Femur (tissue), 1 donor: ENCODE measurements at places on chromosomes 3 and 15.

GRCh38 chr3:39112113-39112512 is 4.6 kb downstream of the TTC21A start:
- DNase-seq, result no peak

GRCh38 chr3:10927551-10927950 is 65.0 kb upstream of the SLC6A1 start:
- DNase-seq, result peak; percentile 17

GRCh38 chr3:101195951-101196713 is 124.2 kb downstream of the IMPG2 start:
- DNase-seq, result no peak

DNA sequence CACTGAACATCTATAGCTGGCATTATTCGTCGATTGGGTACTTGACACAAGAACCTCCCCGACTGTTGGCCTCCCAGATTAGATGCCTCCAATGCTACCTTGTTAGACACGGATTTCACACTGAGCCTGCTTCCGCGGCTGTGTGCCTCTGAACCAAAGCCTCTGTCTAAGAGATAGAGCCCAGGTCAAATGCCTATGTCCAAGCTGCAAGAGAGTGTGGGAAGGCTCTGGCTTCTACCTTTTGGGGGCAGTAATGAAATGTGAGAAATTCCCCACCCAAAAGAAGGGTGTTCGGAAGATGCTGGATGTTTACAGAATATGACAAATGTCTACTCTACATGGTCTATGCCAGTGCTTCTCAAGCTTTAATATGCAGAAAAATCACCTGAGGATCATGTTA is 2.0 kb upstream of the RPUSD2 start:
- DNase-seq, result no peak

DNA sequence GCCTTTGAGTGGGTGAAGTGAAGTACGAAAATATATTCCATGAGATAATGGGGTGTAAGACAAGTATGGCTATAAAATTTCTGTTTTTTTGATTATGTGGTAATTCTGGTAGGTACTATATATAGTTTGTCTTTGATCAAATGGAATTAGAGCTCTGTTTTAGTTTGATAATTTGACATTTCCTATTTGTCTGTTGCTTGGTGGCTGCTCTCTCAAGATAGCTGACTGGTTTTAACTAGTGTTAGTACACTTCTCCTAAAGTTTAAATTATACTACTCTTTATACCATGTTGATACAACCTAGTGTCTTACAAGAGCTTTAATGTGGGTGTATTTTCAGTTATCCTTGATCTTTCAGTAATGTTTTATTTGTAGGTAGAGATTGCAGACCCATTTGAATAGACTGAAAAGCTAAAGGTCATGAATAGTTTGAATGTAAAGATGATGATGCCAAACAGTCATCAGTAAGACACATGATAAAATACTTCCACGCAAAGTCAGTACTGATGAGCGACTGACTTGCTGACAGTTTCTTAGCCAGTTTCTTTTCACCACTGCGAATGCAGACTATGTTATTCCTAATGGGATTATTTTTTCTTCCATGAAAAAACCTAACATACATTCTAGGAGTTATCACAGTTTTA is 15.2 kb downstream of the SACM1L start:
- no peak for DNase-seq

DNA sequence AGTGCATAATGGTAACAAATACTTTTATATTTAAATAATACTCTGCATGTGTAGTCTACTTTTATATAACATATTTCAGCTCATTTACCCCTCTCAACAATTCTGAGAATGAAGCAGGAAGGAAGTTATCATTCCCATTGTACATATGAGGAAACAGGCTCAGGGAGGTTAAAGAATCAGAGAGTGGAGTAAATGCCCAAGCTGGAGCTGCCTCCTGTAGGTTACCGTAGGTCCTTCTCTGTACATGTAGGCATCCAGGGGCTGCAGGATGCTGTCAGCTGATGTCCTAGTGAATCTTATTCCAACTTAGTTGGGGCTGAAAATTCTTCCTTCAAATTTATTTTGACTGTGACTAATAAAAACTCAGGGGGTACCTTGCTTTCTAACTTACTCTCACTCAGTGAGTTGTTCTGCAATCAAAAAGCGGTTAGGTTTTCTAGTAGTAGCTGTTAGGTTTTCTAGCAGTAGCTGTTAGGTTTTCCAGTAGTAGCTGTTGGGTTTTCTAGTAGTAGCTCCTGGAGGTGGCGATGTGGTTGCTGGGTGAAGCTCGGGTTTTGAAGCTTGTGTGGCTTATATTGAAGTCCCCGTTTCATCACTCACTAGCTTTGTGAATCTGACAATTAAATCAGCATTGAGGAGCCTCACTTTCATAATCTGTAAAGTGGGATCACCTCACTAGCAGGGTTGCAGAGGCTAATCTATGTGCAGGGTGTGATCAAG is 357.0 kb downstream of the NR2F2 start:
- no peak for DNase-seq

DNA sequence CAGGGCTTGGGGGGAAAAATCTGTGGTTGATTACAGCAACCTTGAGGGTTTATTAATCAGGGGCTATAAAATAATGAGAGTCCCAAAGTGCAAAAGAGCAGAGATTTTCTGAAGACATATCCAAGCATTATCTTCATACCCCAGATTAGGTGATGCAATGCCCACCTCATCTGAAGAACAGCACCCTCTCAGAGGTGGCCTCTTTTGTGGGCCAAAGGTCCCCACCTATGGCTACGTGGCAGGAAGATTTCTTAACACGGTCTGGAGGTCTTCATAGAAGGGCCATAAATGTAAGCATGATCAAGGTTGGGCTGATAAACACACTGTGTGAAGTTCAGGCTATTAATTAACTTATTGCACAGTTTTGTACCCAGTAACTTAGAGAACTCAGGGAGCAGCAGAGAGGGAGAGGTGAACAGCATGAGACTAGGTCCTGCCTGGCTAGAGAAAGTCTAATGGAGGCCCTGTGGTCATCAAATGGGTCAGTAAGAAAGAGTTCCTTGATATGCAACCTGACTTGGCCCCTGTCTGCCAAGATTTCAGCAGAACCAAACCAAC is 29.6 kb upstream of the RBP2 start:
- DNase-seq, result no peak

DNA sequence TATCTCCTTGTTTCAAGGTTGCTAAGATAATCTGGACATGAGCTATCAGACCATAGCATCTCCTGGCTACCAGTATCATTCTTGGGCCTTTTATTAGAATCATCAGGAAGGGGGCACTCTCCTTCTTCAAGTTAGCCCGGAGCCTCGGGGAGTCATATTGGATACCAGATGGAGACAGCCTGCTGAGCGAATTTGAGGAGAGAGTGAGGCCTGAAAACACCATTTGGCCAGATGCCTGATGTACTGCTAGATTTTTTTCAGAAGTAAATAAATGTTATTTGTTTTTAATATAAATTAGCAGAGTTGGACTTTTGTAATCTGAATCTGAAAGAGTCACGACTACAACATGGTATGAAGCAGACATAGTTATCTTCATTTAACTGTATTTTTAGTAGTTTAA is 848.6 kb downstream of the IGSF11 start:
- no peak for DNase-seq

- DNase-seq, result no peak
Measured at GRCh38 chr15:44646460-44646859, 17.0 kb downstream of the SPG11 start.

DNA sequence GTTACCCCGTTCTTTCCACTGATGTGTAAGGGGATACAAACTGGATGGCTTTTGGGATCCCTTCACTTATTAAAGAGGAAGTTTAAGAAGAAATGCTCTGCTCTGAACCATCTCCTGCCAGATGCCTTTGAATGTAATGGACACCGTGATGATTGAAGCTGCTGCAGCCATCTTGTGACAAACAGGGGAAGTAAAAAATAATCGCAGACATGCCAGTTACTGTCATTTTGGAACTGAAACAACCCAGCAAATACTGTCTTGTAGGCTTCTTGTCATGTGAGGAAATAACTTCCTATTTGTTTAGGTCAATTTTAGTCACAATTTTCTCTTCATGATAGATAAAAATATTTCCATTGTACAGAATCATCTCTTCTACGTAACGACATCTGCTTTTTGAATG is 224.0 kb downstream of the CHL1 start:
- no peak for DNase-seq

- no peak for DNase-seq
Measured at GRCh38 chr15:43187544-43188155, 2.4 kb downstream of the CCNDBP1 start.

DNA sequence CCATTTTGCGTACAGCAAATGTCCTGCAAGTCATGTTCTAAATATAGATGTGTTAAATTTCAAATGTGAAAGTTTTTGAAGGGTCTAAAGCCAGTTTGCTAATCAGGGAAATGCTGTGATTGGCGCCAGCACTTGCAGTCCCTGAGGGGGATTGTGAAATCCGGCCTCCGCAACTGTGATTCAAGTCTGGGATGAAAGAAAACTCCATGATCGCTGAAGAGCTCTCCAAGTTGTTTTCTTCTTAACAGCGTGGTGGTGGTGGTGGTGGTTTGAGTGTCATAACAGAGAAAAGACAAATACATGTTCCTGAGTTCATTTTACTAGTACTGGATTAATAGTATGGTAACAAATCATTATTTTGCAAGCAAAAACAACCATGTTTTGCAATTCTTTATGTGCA is 51.8 kb downstream of the MITF start:
- peak; percentile 36 for DNase-seq
